Activated T-cell treated with anti-CD3 and anti-CD28 coated beads, Interleukin-2, amount 50 U/mL, for 24 hours (primary cell): ENCODE measurements at places on chromosomes 7 and 10.

- DNase-seq: no peak
These were observed 33.5 kb downstream of the SVOPL start for GRCh38 chr7:138667535-138668228.

- no peak for DNase-seq
These were observed 3.9 kb upstream of the PDE6C start for GRCh38 chr10:93608421-93608820.

DNA sequence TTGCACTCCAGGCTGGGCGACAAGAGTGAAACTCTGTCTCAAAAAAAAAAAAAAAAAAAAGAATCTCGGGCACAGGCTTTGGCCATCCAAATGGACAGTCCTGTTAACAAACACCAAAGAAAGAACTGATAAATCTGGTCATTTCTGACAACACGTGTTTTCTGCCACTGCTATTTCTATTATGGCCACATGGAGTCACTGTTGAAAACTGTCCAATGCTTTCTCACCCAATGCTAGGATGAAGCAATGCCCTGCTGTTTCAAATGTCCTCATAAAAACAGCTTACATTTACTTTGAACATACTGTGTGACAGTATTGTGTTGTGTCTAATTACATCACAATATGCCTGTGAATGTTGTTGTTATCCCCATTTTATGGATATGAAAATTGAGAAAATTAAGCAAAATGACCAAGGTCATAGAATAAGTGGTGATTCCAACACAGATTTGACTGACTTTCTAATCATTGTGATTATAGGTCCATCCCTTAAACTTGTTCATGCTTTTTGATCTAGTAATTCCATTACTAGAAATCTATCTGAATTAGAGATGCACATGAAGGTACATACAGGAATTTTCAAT lies 19.9 kb upstream of the MAP3K8 start:
- no peak for DNase-seq

- DNase-seq: no peak
These were observed 35.5 kb downstream of the COA1 start for GRCh38 chr7:43693687-43694398.

DNA sequence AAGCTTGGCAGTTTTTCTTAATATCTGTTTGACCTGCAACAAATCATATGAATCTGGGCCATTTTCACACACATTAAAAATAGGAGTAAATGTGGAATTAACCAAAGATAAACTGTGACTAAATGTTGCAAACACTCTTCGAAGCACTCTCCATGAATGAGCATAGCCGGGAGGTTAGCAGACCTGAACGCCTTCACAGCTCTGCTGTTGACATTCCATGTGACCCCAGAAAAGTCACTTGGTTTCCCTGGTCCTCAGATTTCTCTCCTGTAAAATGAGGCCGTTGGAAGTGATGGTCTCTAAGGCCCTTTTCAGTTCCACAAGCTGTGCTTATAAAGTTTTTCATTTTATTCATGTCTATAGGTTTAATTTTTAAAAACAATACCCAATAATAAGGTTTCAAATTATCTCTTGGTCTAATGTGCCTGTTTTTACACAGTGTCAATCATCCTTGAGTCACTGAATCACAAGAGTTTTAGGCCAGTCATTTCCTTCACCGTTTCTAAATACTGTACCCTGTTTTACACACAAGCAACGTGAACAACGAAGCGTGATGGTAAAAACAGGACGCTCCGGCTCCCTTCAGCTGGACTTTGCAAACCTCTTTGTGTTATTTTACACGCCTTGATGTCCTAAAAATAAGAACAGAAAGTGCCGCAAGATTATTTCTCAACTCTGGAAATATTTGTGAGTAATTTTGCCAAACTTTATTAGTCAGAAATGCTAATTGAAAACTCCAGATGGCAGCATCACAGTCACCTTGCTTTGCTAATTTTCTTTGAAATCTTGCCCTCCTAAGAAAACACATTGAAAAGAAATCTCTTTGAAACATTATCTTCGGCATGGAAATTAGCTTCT lies 38.6 kb upstream of the MET start:
- no peak for DNase-seq

GRCh38 chr10:69766161-69766910 lies 35.4 kb upstream of the COL13A1 start:
- no peak for DNase-seq

DNA sequence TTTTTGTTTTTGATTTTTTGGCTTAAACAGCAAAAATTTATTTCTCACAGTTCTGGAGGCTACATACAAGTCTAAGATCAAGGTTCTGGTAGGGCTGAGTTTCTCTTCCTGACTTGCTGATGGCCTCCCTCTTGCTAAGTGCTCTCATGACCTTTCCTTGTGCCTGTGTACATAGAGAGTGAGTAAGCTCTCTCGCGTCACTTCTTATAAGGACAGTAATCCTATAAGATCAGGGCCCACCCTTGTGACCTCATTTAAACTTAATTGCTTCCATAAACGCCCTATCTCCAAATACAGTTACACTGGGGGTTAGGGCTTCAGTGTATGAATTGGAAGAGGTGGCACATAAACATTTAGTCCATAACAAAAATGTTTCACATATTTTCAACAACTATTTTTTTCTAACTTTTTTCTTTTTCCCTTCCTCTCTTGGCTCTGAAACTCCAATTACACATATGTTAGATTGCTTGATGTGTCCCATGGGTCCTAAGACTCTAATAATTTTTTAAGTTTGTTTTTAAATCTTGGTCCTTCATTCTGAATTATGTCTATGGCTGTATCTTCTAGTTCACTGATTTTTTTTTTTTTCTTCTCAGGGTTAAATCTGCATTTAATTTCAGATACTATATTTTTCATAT lies 149.8 kb downstream of the HBP1 start:
- DNase-seq: no peak

GRCh38 chr10:132879408-132880127 lies 62.8 kb downstream of the CFAP46 start:
- no peak for DNase-seq
